ENCODE measurements at places on chromosomes 3 and 15.

DNA sequence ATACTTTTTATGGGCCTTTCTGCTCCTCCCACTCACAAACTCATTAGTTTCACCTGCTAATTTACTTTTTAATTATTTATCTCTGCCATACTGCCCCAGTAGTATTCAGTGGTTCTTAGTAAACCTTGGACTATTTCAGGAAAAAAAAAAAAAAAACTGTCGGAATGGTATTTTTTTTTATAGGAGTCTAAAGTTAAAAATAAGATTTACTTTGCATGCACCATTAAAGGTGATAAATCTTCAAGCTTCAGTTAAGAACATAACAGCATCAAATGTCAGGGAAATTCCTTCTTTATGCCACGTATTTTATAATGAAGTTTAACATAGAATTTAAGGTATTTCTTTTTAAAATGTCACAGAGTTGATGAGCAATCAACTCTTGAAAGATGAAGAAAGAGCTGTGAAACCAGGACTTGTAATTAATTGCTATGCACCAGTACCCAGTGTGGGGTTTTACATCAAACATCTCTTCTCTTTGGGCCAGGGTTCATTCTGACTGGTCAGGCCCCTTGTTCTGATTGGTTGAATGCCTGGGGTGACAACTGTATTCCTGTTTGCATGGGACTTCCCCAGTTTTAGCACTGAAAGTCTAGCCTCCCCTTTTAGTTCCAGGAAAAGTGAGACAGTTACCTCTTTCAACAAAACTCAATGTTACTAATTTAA lies 40.3 kb upstream of the PTPRG start:
- DNase-seq = no peak

DNA sequence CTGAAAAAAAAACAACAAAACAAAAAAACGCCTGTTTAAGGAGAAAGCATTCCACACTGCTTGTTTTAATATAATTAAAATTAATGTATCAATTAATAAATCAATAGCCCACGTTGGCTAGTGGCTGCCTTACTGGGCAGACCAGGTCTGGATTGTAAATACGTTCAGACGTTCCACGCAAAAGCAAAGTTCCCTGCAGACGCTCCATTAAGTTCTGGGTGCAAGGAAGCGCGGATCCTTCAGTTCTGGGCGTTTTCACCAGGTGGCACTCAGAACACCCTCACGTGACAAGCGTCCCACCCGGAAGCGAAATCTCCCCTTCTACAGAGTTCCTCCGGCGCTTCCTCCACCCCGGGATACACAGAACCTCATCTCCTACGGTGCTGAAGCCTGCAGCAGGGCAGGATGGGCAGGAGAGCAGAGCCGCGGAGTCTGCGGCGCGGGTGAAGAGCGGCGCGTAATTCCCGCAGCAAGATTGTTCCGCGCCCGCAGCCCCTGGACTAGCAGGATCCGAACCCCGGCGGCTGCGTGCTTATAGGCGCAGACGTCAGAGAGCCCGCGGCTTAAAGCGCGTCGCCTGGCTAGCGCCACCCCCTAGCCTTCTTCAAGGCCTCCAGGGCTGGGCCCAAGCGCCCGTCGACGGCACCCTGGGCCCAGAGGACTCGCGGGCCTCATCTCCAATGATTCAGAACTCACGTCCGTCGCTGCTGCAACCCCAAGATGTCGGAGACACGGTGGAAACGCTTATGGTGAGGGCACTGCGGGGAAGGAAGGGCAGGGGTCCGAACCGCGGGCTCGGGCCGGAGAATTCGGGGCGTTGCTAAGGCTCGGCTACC lies at the start of gene SLC25A38:
SLC25A38 (plus strand) TSS at position 326 of the 836 bp plus-strand sequence; CDS start at position 681, 355 bp downstream.
- peak; percentile 61 for DNase-seq

DNA sequence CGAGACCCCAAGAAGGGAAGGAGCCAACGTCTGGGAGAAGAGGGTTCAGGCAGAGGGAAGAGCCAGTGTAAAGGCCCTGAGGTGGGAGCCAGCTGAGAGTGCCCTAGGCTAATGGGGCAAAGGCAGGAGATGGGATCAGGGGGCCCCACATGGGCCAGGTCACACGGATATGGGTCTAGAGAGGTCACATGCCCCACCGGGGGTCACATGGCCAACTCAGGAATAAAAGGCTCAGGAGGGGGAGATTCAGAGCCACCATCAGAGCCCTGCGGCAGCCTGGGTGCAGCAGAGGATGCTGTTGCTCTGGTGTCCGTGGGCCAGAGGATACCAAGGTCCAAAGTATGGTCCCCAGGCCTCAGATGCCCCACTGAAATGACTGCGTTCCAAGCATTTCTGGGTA lies 55.3 kb upstream of the SLC6A6 start:
- DNase-seq = no peak

DNA sequence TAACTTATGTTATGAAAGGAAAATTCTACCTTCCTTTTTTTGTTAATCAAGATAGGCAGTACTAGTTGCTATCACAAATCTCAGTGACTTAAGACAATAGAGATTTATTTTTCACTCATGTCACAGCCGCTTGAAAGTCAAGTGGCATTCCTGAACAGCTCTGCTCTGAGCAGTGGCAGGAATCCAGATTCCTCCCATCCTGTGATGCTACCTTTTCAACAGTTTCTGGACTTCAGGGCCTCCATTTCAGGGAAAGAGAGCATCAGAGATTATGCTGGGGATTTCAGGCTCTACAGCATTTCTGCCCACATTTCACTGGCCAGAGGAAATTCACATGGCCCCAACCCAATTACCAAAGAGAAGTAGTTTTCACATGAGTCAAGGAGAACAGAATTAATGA lies 83.4 kb downstream of the IL1RAP start:
- no peak for DNase-seq

- no peak for DNase-seq
Measured at GRCh38 chr3:104402902-104403301, 963.8 kb upstream of the ALCAM start.

- DNase-seq = no peak
Measured at GRCh38 chr3:47870702-47871260, 67.8 kb downstream of the DHX30 start.

DNA sequence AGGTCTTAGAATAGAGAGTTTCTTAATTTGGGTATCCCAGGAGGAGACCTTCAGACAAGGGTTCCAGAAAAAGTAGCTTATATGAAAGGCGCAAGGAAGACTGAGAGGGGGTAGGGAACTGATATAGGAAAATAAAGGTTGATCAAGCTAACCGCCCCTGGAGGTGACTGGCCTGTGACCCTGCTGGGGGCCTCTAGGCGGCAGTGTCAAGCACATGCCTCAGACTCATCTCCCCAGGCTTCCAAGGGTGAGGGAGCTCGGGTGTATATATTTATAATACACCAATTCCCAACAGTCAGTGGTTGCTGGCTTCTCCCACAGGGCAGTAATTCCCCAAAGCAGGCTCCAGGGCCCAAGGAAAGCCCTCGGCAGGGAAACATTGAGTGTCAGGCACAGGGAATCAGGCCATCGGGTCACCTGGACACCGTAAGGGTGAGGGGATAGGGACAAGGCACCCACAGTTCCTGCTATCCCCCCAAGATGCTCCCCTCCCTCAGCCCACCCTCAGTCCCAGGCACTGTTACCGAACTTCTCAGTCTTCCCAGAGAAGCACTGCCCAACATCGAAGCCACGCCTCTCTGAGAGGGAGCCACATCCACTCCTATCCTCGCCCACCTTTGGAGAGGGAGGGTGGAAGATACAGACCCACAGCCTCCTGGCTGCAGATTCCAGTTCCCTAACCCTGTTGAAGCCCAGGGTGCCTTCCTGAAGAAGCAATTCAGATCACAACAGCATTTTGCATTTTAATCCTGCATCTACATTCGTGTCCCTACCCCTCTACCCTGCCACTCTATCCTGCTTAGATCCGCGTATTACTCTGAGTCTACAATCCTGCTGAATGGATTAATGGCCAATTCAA lies 19.5 kb upstream of the CAV3 start:
- no peak for DNase-seq

- DNase-seq = no peak
Measured at GRCh38 chr3:195900436-195901355, 7.7 kb downstream of the TNK2 start.

DNA sequence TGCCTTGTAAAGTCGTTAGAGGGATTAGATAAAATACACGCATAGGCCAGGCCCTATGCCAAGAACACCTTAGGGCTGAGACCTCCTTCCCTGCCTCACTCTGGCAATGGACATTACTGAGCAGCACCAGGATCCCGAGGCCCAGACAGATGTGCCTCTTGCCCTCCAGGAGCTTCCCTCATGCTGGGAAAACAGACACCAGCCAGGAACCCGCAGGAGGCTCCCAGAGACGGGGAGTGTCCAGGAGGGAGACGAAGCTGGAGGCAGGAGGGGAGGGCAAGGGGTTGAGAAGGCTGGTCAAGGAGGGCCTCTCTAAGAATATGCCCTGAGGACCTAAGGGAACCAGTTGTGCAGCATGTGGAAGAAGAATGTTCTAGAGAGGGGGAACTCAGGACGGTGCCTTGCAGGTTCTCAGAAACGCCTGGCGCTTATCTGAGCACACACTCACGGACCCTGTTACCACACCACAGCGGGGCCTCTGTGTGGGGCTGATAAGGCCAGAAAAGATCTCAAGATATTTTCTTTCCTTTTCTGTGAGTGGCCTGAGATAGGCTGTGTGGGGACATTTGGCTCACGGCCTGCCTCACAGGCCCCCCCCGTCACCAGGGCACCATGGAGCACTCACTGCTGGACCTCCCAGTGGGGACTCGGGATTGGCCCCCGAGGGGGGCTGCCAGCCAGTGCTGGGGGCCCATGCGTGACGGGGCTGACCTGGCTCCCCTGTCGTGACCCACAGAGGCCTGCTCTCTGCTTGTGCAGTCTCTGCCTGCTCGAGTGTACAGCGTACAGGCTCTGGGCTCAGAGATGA lies 22.0 kb upstream of the CYP11A1 start:
- DNase-seq = no peak

GRCh38 chr3:144569651-144570050 lies 598.0 kb downstream of the DIPK2A start:
- DNase-seq = no peak

- peak; percentile 48 for DNase-seq
Measured at GRCh38 chr3:120350401-120350941, 1.3 kb upstream of the LRRC58 start.

DNA sequence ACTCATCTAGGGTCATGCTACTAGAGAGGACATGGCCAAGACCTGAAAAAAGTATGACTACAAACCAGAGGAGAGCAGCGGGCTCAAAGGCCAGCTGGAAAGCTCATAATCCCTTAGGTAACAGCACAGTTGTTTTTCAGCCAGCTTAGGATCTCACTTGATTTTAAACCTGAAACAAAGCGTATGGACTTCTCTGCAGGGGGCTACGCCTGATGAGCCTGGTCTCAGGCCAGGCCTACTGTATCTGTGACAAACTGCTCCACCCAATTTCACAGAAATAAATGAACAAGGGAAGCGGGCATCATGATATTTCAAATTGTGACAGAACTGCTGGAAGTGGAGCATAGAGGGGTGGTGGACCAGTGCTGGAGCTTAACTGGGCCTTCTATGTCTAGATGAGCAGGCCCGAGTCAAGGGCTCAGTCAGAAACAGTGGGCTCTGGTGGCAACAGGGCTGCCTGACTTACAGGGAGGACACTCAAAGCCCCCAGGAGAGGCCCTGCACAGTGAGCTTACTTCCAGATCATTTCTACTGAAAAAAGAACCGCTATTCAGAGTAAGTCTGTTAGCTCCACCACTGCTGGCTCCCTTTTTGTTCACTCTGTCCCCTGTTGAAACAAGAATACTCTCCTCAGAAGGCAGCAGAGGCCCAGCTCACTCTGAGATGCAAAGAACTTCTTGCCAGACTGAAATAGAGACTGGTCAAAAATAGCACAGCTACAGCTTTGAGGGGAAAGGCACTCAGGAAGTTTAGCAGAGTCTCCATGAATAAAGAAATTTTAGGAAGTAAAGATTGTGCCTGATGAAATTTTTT lies 47.0 kb downstream of the LRIG1 start:
- no peak for DNase-seq

DNA sequence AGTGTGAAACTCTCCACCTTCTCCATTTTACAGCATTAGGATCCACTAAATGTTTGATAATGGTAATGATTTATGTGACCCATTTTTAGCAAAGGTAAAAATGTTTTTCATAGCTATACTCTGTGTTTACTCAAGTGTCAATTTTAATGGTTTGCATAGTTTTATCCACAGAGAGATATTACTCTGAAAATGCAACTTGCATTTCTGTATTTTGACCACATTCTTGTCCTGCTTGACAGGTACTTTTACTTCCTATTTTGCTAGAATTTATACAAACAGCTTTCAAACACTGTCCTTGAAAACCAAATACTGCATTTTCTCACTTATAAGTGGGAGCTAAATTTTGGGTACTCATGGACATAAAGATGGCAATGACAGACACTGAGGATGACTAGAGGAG lies 62.9 kb downstream of the SERPINI1 start:
- DNase-seq = no peak

GRCh38 chr3:187522293-187522692 lies 147.9 kb downstream of the SST start:
- no peak for DNase-seq

DNA sequence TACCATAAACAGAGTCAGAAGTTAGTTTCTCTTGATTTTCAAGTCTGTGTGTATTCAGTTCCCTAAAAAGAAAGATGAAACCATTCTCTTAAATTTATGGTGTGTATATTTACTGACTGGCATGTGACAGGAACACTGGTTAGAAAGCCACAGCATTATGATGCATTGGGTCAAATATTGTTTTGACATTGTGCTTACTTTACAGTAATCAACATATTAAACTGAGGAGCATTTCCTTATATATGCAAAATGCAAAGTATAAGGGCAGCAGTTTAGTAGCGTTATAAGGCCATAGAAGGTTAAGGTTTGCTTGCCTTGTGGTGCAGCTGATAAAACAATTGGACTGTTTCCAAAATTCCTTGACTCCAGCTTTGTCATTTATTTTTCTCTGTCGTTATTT lies 72.9 kb downstream of the EPHA3 start:
- no peak for DNase-seq
